COR-L47 (cell line): ENCODE measurements at places on chromosomes 6 and 20.

GRCh38 chr20:54479138-54479906, 3.9 kb downstream of the DOK5 start:
- no peak for DNase-seq

- DNase-seq, result peak; percentile 30
These were observed 24.7 kb downstream of the ENTPD6 start for GRCh38 chr20:25220021-25220730.

GRCh38 chr20:50388733-50389437, 121.3 kb upstream of the PTPN1 start:
- DNase-seq, result no peak

- peak; percentile 56 for DNase-seq
These were observed 6.6 kb upstream of the BTNL2 start for GRCh38 chr6:32413427-32414047.

- DNase-seq, result no peak
These were observed 8.3 kb downstream of the RIPOR2 start for GRCh38 chr6:24927277-24927955.

DNA sequence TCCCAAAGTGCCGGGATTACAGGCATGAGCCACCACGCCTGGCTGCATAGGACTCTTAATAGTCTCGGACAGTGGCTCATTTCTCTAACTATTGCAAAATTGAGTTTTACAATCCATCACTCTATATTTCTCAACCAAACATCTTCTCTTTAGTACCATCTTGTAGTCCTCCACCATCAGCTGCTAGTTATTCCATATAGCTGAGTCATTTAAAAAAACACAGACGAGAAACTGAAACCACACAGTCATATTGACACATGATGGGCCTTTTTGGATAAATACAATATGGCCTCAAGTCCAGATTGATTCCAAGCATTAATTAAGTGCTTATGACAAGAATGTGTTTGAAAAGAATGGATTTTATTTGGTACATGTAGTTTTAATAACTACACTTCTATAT, 599.1 kb downstream of the MEI4 start:
- DNase-seq, result no peak

GRCh38 chr20:37992802-37993409, 40.4 kb downstream of the TTI1 start:
- peak; percentile 17 for DNase-seq

DNA sequence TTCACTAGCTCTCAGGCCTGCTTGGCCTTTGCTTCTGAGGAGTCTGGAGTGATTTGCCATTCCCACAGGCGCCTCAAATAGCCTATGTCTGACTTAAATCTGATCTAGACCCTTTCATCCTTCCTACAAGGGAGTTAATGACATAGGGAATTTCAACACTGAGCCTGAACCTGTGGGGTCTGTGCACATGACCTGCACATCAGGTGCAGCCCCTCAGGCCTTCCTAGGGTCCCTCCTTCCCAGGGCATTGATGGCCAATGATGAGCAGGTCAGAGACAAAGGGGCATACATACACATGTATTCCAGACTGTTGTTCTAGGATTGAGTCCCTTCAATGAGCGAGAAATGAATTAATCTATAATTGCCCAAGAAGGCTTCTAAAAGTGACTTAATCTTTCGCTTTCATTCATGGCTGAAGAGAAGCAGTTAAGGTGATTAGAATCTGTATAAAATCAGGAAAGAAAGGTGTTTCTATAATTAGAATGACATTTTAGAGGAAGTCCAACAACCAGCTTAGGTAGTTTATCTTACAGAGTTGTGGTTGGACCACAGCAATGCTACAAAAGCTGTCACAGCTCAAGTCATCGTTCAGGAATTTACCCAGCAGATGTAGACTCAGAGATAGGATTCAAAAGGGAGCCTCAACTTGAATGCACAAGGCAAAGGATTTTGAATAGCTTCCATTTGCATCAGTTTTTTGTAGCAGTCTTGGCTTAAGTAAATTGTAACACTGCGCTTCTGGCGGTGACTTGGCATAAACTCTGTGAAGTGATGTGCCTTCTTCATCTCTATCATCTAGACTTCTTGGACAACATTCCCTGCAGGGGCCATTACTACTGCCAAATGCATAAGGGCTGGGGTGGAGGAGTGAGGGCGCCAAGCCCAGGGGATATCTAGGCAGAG, 27.0 kb upstream of the TBC1D7 start:
- DNase-seq, result no peak

DNA sequence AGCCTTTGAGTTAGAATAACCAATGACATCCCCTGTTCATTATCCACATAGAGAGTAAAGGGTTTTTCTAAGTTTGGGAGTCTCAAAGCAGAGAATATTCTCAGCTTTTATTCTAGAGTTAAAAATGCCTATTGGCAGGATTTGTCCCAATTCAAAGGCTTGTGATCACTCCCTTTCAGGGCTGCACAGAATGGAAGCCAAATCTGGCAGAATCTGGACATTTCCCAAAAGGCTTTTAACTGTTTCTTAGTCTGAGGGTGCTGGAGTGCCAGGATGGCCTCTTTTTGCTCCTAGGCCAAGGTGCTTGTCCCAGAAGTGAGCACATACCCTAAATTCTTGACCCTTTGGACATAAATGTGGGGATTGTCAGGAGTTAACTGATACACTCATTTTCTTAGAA, 556.6 kb downstream of the DOK5 start:
- DNase-seq, result no peak

DNA sequence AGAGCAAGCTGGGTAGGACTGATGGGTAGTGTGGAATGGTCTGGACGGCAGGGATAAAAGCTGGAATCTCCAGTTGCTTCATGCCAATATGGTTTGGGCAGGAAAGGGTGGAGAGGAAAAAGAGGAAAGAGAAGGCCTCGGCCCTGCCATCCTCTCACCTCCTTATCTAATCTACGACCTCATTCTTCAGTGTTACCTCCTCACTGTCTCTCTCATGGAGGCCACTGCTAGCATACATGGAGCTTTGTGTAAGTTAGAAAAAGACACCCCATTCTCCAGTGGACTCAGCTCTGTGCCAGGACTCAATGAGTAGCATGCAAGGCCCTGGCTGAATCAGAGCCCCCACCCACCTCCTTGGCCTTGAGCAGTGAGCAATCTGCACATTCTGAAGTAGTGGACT, 6.1 kb upstream of the ARID1B start:
- DNase-seq, result no peak

- DNase-seq, result peak; percentile 64
These were observed 79.0 kb upstream of the SPACA1 start for GRCh38 chr6:87968435-87969278.

GRCh38 chr6:133553652-133554051, 312.5 kb downstream of the EYA4 start:
- peak; percentile 4 for DNase-seq

GRCh38 chr6:151209071-151209831, 30.5 kb upstream of the AKAP12 start:
- peak; percentile 37 for DNase-seq

GRCh38 chr6:78749326-78749725, 118.0 kb upstream of the IRAK1BP1 start:
- DNase-seq, result no peak

DNA sequence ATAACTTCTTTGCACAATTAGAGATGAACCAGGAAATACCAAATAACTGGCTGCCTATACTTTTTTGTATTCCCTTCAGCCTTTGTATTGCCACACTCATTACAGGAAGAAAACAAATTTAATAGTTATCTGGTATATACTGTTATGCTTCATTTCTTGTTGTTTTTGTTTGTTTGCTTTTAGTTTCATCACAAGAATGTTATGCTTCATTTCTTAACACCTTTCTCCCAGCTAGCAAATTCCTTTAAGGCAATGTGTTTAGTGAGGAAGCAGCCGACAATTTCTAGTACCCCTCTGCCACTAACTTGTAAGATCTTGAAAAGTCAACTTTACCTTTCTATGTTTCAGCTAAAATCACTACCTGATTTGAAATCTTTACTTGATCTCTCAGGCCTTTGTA, 1.4 kb downstream of the NCOA6 start:
- DNase-seq, result no peak

DNA sequence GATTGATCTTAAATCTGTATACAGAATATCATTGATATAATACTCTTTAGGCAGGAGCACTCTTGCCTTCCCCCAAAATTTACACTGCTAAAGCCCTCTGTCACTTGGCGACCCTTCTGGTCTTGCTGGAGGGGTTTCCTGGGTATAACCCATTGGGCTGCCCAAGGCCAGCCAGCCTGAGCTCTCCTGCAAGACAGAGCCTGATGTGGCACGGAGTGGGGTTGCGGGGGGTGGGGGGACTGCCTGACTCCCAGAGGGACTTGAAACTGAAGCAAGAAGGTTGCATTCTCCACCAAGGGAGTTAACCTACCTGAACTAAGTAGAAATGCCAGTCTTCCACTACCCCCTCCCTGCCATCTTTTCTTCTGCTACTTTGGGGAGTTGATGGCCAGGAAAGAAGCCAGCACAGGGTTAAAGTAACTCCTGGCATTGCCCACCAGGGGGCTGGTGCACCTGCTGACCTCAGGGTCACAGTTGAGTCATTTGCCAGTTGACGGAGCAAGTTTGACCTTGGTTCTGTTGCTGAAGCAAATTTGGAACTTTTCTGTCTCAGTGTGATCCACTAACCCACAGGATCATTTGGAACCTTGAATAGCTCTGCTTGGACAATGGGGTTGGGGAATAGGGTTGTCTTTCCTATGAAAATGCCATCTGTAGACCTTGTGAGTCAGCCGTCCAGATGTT, 79.4 kb downstream of the ASXL1 start:
- no peak for DNase-seq

DNA sequence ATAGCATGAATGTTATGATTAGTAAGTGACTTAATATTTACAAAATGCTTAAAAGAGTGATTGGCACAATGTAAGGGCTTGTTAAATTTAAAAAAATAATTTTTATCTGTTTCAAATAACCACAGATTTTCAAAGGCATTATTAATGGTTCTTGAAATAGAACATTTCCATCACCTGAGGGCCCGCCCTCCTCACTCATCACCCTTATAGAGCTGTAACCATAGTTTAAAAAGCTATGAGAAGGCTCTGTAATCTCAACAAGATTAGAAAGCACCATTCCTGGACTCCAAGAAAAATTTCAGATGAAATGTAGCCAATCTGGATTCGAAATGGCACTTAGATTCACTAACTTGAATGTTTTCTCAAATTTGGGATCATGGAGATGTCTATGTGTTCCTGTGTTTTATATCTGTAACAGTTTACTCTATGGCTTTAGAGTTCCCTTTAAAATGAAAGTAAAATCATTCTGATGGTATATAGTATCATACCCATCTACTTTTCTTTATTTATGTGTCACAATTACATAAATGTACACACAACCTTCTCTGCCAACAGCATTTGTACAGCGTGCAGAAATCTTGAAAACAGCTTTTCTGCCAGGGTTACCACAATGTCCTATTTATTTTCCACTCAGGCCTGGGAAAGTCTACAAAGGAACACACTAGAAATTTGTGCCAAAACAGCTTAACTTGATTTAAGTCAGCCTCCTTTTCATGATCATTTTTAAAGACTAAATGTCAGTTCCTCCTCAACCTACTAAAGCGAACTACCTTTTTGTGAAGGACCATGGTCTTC, 207.7 kb downstream of the TBX18 start:
- DNase-seq, result no peak

GRCh38 chr6:107691062-107691751, 132.9 kb downstream of the SCML4 start:
- DNase-seq, result no peak

- no peak for DNase-seq
These were observed 487.5 kb downstream of the EPM2A start for GRCh38 chr6:145247692-145248419.

GRCh38 chr6:151900256-151900655, 92.8 kb downstream of the ESR1 start:
- DNase-seq, result no peak

DNA sequence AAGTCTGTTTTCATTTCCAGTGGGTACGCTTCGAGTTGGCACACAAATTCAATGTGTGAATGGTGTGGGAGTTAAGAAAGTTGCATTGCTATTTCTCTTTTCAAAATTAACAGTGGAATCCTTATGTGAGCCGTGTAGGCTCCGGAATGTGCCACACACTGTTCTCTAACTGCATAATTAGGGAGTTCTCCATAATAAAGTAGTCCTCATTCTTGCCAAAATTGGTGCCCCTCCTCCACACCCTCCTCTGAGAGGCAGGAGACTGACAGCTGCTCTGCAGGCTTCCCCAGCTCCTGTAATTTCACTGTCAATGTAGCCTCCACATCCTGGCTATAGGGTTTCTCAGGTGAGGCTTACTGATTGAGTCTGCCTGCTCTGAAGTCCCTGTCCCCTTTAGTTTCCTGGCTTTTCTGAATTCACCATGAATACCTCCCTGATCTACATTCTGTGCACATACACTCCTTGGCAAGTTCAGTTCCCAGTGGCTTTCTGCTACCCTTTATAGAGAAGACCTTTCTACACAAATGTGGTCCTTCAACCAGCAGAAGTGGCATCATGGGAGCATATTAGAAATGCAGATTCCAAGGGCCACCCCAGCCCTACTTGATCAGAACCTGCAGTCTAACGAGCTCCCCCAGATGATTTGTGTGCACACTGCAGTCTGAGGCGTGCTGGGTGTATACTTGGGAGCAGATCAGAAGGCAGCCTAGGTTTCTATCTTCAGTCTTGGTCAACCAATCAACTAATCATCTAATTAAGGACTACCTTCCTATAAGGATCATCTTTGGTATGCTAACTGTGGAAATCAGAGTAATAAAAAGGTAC, 19.9 kb upstream of the CCN6 start:
- DNase-seq, result no peak

GRCh38 chr20:8473459-8473858, 341.4 kb downstream of the PLCB1 start:
- DNase-seq, result no peak

DNA sequence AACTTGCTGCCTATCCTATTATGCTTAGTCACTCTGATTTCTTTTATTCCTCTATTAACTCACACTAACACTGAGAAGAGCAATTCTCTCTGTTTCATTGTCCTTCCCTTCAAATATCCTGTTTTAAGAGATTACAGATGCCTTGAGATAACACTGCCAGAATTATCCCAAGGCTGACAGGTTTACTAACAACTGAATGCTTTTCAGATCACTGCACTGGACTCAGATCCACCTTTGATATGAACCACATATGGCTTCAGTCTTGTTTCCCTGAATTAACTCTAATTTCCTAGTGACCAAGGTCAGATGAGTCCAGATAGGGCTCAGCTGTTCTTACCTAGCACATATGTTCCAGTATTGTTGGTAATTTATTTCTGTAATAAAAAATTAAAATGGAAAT, 633.1 kb downstream of the GRIK2 start:
- DNase-seq, result no peak

DNA sequence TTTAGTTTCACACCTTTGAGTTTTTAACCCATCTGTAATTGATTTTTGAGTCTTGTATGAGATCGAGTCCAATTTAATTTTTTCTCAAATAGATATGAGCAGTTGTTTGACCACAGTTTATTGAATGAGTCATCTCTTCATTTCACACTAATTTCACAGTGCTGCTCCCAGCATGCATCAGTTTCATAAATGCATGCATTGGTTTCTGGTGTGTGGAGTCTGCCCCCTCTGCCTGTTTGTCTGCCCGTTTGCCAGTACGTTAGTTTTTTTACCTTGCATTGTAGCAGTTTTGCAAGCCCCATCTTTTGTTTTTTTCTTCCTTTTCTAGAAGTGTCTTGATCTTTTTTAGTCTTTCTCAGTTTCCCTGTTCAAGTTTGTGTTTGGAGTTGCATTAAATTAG, 11.9 kb downstream of the SLX4IP start:
- DNase-seq, result peak; percentile 40
